ENCODE measurements at places on chromosomes 2 and 18. TPM values are rescaled to one million over a fixed set of nuclear protein-coding genes. Genes with fewer than 3 reads are reported as not detected.
A peak's percentile ranks its signal among the peaks of the same experiment; 100 is the strongest.

- DNase-seq = no peak
Measured at GRCh38 chr2:196783431-196784094, 15.9 kb downstream of the GTF3C3 start.

- DNase-seq = no peak
Measured at GRCh38 chr2:41716497-41716896, 331.3 kb upstream of the PKDCC start.

DNA sequence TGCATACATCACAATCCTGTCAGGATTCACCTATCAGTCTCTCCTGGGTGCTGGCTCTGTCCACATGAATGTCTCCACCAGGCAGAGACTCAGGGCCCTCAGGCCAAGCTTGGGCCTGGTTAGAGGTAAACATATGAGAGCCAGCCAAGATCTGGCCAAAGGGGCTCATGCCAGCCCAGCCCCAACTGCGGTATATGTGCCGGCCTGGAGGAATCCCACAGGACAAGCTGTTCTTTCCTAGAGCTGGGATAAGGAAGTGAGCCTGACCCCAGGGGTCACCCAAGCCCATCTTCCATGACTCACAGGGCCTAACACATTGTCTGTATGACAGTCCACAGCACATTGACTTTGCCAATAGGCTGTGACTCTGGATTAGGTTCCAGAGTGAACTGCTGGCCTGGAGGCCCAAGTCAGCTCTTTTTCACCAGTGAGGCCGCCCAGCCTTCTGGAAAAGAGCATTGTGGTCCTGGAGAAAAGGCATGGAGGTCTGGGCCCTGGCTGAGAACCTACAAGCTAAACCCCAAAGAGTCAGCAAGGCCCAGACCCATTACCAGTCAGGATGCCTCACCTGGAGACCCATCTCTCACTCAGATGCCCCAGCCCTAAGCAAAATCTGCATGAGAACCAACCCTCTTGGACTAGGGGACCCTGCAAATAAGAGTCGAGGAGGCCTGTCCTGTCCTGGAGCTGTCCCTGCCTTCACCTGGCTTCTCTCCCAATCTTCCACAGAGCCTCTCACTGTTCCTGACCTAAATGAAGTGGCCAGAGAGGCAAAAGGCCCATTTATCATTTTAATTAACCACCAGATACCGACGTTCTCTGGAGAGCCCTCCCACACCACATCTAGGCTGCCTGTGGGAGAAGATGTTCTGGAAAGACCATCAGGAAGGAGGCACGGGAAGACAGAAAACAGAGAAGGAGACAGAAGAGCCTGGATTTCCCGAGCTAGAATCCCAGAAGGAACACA, 120.9 kb upstream of the PKDCC start:
- peak; percentile 89 for DNase-seq

The TCF23 gene
- total RNA-seq = not detected

DNA sequence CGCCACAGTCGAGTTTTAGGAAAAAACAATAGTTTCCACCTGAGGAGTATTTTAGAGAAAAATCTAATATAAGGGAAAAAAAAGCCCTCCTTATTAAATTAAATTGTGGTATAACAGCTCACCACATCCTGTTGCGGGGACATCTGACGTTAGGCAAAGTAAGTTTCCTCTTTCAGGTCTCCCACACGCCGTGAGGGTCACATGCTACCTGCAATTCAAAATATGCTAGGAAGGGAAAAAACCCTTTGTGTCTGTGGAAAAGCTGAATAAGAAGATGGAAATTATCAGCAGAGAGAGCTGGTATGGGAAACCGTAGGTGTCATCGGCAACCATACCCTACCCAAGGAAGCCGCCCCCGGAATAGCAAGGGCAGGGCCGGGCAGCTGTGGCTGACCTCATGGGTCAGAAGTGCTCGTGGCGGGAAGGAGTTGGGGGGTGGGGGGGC, 128.0 kb downstream of the NFATC1 start:
- DNase-seq = no peak

GRCh38 chr18:14975431-14975830, 227.5 kb downstream of the ANKRD30B start:
- DNase-seq = no peak

DNA sequence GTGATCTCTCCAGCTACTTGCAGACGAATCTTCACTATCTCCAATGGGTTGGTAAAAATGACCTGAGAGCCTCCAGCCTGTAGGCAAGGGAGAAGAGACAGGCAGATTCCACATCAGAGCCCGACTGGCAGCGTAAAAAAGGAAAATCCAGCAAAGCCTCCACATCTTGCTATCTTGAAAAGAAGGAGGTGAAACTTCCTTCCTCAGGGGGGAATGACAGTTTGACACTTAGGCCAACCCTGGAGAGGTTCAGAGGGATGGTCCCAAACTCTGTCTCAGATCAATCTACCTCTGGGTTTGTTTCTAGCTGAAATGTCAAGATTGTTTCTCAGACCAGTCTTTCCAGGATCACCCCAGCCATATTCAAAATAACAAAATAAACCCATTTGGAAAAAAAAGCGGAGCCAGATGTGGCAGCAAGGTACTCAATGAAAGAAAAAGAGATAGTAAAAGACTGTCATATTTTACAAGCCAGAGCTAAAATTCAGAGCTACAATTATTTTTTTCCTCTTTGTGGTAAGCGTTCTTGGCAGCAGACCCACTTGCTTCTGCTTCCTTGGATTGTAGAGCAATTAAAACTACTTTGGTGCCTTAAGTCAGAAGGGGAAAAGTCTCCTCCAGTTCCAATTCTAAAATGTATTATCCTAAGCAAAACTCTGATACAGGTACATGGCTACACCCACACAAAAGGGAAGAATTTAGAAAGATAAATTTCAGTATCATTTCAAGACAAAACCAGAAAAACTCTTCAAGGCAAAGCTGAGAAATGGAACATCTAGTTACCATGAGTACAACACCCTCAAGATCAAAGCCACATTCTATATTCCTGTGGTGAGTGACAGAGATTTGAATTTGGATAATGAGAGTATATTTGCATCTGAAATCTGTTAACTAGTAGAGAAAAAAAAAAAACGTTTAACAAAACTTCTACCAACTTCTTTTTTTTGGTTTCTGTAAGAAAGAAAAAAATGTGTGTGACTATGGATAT, 100.1 kb downstream of the SLC25A12 start:
- no peak for DNase-seq

The MAPK4 gene
- 2.4 TPM for total RNA-seq

- DNase-seq = no peak
Measured at GRCh38 chr2:179460181-179460929, 195.7 kb upstream of the SESTD1 start.
